ENCODE measurements at places on chromosomes 16 and 17. TPM values are rescaled to one million over a fixed set of nuclear protein-coding genes. Genes with fewer than 3 reads are reported as not detected.

The ZG16 gene
- not detected for total RNA-seq

The NIP7 gene
- 18.7 TPM for total RNA-seq

The SLC6A4 gene
- total RNA-seq: not detected

The SPAG9 gene
- 131 TPM for total RNA-seq

The USP10 gene
- 30.6 TPM for total RNA-seq

The CPNE7 gene
- 27.5 TPM for total RNA-seq

The FADS6 gene
- not detected for total RNA-seq

The PLXDC1 gene
- not detected for total RNA-seq

The TAT gene
- not detected for total RNA-seq

The KCNJ16 gene
- not detected for total RNA-seq

The GPR139 gene
- total RNA-seq: not detected

The MT1G gene
- total RNA-seq: not detected

The PRAC2 gene
- not detected for total RNA-seq

The ADAMTS18 gene
- total RNA-seq: under 0.01 TPM

The WNT3 gene
- total RNA-seq: 0.65 TPM

The SRCIN1 gene
- total RNA-seq: not detected

The ZP2 gene
- total RNA-seq: not detected

The TVP23A gene
- total RNA-seq: not detected

The NSMCE1 gene
- 71.6 TPM for total RNA-seq

The CACNG1 gene
- not detected for total RNA-seq

The HLF gene
- total RNA-seq: not detected

The NXN gene
- 55.8 TPM for total RNA-seq

The GNAO1 gene
- 0.30 TPM for total RNA-seq

The KRTAP4-1 gene
- not detected for total RNA-seq

The BORCS6 gene
- 7.1 TPM for total RNA-seq

The SSTR5 gene
- total RNA-seq: not detected

The ESRP2 gene
- under 0.01 TPM for total RNA-seq

The IRX6 gene
- total RNA-seq: not detected

The SEPTIN12 gene
- total RNA-seq: not detected

The CACNG3 gene
- total RNA-seq: not detected

The FSCN2 gene
- 2.7 TPM for total RNA-seq

The LGALS9B gene
- total RNA-seq: not detected

The TMEM98 gene
- 87.3 TPM for total RNA-seq

The CRHR1 gene
- not detected for total RNA-seq

The USP36 gene
- 13.4 TPM for total RNA-seq

The ERBB2 gene
- 37.4 TPM for total RNA-seq

The DNAH17 gene
- total RNA-seq: not detected

The KRT13 gene
- 0.46 TPM for total RNA-seq

The GRAPL gene
- not detected for total RNA-seq

The HOXB4 gene
- 1.8 TPM for total RNA-seq

The CSH2 gene
- not detected for total RNA-seq

The BRIP1 gene
- total RNA-seq: 2.4 TPM

The MSLN gene
- total RNA-seq: not detected

The KCNAB3 gene
- total RNA-seq: 0.88 TPM

The HOXB5 gene
- total RNA-seq: not detected

The TRPV3 gene
- total RNA-seq: 0.65 TPM

The SLC16A6 gene
- total RNA-seq: 0.42 TPM

The DHX38 gene
- total RNA-seq: 97.7 TPM

The TP53TG3C gene
- total RNA-seq: not detected

The KRT12 gene
- not detected for total RNA-seq

The CYLD gene
- total RNA-seq: 66.2 TPM

The MT1M gene
- not detected for total RNA-seq

The RNF112 gene
- total RNA-seq: 2.1 TPM

The DUSP14 gene
- 46.1 TPM for total RNA-seq

The GPRC5B gene
- 18.7 TPM for total RNA-seq

The MFSD6L gene
- not detected for total RNA-seq

The MT4 gene
- total RNA-seq: not detected

The FAM20A gene
- 0.14 TPM for total RNA-seq
